ENCODE measurements at places on chromosomes 3 and 15.

- peak; percentile 67 for DNase-seq
Observed at GRCh38 chr3:51669241-51670052, 1.6 kb upstream of the TEX264 start.

DNA sequence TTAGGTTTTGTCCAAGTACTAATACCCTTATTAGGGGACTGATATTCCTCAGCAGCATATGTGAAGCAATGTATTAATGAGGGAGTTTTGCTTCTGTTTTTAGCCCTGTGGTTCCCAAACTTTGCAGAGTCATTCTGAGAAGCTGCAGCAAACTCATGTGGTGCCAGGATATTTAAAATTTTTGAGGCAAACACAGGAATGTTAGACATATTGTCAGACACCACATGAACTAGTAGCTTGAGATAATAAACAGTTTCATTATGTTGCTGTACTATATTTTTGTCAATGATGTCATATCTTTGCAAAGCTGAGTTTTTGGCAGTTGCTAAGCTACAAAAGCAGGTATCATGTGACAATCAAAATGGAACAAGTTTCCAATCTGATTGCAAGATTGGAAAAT lies 36.6 kb downstream of the ATP6V1A start:
- DNase-seq: peak; percentile 97

DNA sequence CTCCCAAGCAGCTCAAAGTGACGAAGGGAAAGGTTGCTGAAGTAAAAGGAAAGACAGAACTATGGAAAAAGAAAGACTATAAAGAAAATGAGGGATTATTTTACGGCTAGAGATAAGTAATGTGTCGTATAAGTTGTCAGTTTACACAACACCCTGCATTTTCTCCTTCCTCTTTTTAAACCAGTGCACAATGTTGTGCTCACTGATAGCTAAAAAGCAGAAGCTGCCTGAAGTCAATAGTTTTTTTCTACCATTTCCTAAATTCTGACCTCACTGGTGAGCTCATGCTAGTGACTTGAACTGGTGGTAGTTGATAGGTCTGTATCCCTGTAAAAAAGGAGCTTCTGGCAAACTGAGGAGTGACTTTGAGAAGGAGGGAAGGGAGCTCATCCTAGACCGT lies 368.6 kb upstream of the GBE1 start:
- DNase-seq: no peak

- peak; percentile 19 for DNase-seq
Observed at GRCh38 chr15:40958146-40958545, 4.9 kb downstream of the CHAC1 start.

- no peak for DNase-seq
Observed at GRCh38 chr3:16439163-16439847, 74.2 kb downstream of the RFTN1 start.

- DNase-seq: no peak
Observed at GRCh38 chr15:43184407-43185124, 637 bp upstream of the CCNDBP1 start.

DNA sequence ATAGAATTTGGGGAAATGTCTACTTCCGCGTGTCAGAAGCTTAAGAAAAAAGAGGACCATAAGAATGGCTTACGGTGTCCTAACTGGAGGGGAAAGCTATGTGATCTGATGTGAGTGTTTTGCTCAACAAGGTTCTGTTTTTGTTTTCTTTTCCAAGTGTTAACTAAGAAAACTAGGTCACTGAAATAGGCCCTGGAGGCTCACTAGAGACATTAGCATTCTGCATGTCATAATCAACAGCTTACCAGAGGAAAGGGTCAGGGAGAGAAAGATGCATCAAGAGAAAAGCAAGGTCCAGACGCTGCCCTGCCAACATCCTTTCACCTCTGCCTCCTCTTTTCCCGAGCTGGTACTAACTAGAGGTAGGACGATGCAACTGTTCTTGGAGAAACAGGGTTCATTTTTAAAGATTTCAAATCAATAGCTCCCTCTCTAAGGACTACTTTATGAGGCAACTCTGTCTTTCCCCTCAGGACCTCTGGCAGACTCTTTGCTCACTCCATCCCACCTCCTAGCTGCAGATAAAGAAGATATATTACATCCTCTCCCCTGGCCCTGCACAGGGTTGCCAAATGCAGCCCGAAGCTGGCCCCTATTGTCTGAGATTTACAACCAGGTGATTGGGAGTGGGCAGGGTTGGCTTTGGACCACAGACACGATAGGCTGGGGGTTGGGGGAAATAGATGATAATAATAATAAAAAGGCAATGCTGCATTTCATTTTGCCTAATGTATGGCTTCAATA lies 209.9 kb upstream of the SLC2A2 start:
- no peak for DNase-seq

- no peak for DNase-seq
Observed at GRCh38 chr15:67815036-67815592, 10.2 kb upstream of the SKOR1 start.

- DNase-seq: no peak
Observed at GRCh38 chr3:186847437-186847836, 4.9 kb downstream of the ADIPOQ start.

DNA sequence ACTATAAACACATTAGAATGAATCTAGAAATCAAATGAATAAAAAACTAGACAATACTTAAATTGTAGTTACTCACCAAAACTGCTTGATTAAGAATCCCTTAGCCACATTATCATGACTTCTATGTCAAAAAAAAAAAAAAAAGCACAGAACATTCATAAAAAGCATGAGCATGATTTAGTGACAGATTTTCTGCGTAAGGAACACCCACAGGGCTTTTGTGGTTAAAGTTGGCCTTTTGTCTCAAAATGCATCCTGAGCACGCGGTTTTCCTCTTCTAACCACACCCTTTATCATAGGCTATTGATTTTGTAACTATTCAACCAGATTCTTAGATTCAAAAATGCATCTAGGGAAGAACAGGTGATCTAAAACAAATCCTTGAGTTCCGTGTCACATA lies 334.0 kb upstream of the NR2F2 start:
- DNase-seq: peak; percentile 8

DNA sequence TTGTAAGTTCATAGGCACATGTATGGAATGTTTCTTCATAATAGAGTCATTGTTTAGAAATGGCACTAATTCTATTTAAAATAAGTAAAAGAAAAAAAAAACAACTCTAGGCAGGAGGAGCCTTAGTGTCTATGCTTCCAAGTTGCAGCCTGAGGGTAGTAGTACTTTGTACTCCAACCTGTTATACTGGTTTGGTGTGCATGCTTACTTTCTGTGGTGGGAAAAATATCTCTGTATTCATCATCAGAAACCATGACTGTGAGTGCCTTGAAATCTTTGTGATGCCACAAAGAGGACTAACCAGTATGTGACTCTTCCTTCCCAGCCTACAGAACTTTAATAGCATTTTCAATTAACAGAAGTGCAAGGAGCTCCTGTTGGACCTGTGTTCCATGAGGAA lies 4.4 kb downstream of the NAALADL2 start:
- no peak for DNase-seq

DNA sequence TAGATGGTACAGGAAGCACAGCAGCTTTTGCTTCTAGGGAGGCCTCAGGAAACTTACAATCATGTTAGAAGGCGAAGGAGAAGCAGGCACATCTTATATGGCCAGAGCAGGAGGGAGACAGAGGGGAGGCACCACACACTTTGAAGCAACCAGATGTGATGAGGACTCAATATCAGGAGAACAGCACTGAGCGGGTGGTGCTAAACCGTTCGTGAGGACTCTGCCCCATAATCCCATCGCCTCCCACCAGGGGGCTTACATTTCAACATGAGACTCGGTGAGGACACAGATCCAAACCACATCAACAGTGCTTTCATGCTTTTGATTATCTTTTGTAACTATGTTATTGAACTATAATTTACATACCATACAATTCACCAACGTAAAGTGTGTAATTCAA lies 7.6 kb upstream of the TMEM44 start:
- DNase-seq: peak; percentile 23

GRCh38 chr3:105532251-105532650 lies 165.5 kb downstream of the ALCAM start:
- no peak for DNase-seq

DNA sequence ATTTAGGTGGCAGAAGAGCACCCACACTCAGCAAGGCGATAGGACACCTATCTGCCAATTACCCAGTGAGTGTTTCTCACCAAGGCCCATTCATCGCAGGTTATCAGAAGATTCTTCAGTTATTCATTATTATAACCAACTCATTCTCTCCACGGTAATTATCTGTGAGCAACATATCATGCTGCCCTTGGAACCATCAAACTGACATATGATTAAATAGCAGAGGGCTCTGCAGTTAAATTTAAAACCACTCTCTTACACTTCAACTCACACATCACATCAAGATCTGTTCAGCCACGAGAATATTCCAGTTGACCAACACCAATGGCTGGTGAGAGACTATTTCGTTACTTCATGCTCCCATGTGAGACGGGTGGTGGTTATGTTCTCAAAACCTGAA lies 489.3 kb downstream of the ERC2 start:
- DNase-seq: no peak

DNA sequence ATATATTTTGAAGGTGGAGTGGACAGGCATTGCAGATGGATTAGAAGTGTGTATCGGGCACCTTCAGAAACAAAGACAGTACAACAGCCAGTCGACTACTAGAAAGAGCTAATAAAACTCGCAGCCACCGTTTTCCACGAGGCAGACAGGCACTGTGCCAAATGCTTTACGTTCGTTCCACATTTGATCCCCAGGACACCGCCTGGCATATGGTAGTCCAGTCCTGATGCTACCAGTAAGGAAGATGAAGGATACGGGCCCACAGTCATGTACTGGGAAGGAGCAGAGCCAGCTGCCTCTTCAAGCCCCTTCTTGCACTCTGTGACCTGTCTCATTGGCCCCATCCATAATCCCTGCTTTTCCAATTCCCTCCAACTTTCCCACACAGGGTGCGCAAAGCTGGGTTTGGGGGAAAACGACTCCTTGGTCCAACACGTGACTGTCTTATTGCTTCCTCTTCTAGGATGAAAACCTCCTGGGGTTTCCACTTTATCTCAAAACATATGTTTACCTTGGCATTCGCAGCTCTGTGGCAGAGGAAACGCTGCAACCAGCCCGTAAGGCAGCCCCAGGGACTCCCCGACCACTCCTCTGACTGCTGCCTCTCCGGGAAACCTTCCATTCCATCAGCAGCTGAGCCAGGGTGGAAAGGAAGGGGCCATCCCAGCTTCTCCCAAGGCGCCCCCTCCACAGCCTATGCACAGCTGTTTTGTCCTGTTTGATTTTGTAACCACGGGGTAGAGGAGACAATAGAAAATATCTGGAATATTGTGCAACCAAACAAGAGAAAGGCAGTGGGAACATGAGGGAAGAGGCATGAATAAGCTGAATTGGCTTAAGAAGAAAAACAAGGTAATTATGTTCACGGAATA lies 107.4 kb downstream of the ADAMTS17 start:
- no peak for DNase-seq

DNA sequence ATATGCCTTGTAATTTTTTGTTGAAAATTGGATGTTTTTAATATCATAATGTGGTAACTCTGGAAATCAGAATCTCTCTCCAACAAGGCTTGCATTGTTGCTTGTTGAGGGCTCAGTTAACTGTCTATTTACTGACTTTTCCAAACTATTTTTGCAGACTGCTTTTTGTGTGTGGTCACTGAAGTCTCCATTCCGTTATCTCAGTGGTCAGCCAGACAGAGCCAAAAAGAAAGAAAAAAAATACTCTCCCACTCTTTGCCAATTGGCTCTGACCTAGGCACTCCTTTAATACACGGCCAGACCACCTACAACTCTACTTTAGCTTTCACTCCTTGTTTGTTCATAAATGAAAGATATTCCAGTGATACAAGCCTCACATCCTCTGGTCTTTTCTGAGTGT lies 52.5 kb downstream of the IFT80 start:
- DNase-seq: no peak

DNA sequence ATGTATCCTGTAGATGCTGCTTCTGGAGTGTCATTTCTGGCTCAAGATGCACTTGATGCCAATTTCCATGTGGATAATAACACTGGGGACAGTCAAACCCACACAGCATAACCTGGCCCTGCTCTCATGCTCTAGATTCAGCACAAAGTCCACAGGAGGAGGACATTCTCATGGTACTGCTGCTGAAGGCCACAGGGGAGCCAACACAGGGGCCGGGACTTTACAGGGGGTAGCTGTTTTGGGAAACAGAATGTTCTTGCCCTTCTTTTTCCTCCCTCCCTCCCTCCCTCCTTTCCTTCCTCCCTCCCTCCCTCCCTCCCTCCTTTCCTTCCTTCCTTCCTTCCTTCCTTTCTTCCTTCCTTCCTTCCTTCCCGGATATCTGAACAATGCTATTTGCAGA lies 477.4 kb downstream of the PDCD6IP start:
- DNase-seq: no peak

DNA sequence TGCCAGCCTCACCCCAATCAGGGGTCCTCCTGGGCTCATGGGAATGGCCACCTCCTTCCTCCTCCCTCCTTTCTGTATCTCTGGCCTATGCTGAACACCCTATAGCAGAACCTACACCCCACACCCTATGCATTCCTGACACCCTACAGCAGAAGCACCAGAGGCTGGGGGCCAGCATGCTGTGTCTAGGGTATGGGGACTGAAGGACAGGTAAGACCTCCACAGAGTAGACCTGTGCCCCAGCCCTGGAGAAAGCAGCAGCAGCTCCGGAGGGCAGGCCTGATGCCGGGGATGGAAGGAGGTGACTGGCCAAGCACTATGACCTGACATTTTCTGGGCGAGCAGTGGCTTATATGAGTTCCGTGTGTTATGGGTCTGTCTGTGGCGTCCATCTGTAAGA lies 66.9 kb downstream of the TLE3 start:
- DNase-seq: no peak

- DNase-seq: peak; percentile 93
Observed at GRCh38 chr3:54951405-54951804, 23.5 kb upstream of the LRTM1 start.

DNA sequence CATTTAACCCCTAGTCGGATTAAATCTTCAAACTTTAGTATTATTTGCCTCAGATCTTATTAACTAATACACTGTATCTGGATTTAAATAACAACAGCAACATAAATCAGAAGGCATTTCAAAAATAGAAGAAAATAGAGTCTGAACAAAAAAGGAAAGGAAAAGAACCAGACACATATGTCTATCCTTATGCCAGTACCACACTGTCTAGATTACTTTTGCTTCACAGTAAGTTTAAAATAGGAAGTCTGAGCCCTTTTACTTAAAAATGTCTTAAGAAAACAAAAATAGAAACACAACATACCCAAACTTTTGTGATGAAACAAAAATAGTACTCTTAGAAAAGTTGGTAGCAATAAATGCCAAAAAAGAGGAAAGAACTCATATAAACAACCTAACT lies 1615.8 kb downstream of the SI start:
- no peak for DNase-seq

DNA sequence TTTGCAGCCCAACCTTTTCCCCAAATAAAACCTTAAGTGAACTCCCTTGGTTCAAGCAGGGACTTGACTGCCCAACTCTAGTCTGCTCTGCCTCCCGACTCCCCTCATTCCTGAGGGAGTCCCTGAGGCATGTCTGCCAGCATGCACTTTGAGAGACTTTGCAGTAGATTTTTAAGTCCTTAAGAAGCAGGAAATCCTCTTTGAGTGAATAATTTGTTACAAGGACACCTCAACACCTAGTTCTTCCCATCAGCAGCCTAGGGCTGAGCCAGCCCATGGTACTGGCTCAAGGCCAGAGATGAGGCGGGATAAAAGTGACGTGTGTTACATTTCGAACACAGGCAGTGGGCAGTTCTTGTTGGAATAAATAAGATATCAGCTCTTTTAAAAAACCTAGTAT lies 204.3 kb upstream of the SLC2A2 start:
- DNase-seq: peak; percentile 19

GRCh38 chr3:179687967-179688535 lies 35.2 kb downstream of the USP13 start:
- no peak for DNase-seq
